ENCODE measurements at places on chromosomes 1 and 21.

DNA sequence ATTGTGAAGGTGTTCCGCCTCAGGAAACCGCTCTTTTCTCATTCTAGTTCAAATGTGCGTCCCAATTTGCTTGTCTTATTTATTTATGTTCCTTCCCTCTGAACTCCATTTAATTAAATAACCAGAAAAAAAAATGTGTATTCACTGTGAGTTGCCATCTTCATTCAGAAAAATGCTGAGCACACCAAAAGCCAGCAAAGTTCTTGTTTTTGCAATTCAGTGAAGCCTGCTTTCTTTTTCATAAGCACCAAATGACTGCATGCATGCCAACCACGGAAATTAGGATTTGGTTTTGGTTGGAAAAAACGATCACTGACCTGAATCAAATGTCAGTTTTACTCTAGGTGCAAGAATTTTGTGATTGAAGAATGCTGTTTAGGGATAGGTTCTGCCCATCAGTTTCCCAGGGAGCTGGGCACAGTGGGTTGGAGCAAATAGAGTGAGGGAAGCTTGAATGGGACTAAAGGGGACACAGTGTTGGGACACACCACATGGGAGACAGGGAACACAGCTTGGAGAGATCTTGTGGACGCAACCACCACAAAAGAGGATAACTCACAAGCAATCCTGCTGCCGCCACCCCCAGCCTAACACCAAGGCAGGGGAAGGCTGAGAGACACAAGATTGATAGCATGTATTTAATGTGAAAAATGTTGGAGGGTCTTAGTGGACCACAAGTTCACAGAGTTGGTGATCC, 183.4 kb upstream of the GALNT2 start:
- no peak for DNase-seq

GRCh38 chr1:221045842-221046831, 166.9 kb downstream of the HLX start:
- DNase-seq: no peak

DNA sequence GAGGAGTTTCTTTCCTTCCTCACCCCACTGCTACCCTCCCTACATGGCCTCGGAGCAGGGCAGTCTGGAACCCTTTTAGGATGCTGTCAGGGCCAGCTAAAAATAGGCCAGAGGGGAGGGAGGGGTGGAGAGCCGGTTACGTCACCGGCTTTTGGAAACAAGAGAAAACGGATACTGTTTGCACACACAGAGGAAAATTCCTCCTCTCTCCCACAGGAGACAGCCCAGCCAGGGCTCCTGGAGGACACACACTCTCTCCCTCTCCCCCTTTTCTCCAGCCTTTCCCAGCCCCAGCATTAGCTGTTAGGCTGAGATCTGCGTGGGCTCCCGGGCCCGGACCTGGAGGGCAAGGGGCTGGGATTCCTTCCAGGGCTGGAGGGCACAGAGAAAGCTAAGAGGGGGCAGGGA, 20.0 kb upstream of the ALDH4A1 start:
- peak; percentile 89 for DNase-seq

DNA sequence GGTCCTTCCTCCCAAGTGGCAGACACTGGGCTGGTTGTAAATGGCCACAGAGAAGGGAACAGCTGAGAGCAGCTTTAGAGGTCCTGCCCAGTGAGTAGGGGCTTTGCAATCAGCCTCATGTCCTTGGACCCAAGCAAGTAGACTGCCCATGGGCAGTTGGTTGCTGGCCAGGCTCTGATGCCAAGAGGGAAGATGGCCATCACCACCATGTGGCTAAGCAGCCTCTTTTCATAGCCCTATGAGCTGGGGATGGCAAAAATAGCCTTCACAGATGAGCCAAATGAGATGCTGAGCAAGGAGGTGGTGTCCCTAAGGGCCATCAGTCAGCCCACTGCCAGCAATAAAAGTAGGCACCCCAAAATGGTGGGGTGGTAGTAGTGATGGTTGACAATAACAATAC, 3.2 kb downstream of the DISP3 start:
- DNase-seq: no peak

DNA sequence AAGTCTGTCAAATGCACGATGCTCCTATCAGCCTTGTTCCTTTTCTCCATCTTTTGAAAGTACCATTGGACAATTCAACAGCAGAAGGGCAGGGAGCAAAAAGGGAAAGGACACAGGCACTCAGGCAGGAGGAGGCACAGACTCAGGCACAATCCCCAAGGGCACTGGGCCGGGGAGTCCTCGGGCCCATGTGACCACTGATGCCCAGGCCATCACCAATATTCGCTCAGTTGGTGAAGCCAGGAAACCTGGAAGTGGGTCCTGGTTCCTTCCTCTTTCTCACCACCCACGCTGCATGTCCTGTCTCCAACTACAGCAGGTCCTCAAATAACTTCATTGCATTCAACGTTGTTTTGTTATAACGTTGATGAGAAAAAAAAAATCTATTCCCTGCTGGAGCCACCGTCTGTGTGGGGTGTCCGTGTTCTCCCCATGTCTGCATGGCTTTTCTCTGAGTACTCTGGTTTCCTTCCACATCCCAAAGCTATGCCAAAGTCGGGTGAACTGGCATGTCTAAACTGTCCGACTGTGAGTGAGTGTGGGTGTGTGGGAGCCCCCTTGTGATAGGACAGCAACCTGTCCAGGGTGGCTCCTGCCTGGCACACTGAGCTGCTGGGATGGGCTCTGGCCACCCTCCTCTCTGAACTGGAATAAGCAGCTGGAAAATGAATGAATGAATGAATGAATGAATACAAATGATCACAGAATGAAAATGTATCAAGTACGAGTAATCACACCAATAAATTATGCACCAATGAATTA, 12.5 kb downstream of the NID1 start:
- DNase-seq: peak; percentile 9

DNA sequence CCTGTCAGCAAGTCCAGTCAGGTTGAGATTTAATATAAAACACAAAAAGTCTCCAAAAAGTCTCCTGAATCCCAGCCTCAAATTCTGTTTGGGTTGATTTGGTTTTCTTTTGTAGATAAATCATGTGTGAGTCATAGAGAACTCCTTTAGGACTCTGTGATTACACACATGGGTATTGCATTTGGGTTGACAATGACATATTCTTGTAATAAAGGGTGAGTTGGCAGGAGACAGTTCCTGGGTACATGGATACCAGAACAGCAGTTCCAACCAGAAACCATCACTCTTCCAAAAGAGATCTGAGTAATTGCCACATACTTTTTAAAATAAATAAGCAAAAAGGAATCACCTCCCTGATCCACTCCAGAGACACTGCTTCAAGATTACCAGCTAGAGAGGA, 8.9 kb downstream of the CR2 start:
- no peak for DNase-seq

DNA sequence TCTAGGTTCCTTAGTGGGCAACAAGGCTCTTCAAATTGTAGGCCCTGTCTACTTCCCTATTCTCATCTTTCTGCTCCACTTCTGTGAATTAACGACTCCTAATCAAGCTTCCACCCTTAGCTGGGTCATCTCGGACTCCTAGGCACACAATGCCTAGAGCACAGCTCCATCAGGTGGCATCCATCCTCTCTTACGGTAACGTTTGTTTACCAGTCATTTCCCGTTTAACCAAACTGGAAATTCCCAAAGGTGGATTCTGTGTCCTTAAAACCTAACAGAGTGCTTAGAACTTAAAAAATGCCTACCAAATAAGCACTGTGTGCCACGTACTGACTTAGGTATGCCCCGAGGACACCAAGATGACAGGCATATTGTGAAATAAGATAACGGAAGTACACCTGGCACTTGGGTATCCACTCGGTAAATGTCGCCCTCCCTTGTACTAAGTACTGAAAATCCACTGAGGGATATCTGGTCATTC, 1.5 kb downstream of the PARP1 start:
- no peak for DNase-seq

- no peak for DNase-seq
Observed at GRCh38 chr1:29599071-29599470, 362.7 kb downstream of the PTPRU start.

GRCh38 chr1:214229736-214230135, 51.2 kb upstream of the SMYD2 start:
- no peak for DNase-seq

- DNase-seq: no peak
Observed at GRCh38 chr1:109274533-109275476, 8.1 kb downstream of the PSRC1 start.

DNA sequence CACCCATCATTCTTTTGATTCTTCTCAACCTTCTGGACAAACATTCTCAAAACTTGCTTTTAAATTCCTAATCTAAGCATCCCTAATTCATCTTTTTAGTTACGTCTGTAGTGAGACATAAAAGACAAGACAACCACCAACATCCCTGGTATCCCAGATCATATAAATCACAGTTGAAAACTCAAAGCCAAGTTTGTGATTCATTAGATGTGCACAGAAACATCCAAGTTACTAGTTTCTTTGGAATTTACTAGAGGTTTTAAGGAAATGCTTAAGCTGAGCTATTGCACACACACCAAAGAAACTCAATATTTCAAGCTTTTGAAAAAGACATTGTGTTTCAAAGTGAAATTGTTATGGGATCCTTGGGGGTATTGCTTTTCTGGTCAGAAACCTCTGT, 47.6 kb downstream of the ATP6V1G3 start:
- no peak for DNase-seq

GRCh38 chr1:10415211-10415930, 14.9 kb upstream of the CENPS start:
- DNase-seq: no peak
